HFF-Myc (cell line): ENCODE measurements at places on chromosomes 7 and 10.

- DNase-seq, result no peak
These were observed 415.1 kb downstream of the THSD7A start for GRCh38 chr7:11416641-11417458.

DNA sequence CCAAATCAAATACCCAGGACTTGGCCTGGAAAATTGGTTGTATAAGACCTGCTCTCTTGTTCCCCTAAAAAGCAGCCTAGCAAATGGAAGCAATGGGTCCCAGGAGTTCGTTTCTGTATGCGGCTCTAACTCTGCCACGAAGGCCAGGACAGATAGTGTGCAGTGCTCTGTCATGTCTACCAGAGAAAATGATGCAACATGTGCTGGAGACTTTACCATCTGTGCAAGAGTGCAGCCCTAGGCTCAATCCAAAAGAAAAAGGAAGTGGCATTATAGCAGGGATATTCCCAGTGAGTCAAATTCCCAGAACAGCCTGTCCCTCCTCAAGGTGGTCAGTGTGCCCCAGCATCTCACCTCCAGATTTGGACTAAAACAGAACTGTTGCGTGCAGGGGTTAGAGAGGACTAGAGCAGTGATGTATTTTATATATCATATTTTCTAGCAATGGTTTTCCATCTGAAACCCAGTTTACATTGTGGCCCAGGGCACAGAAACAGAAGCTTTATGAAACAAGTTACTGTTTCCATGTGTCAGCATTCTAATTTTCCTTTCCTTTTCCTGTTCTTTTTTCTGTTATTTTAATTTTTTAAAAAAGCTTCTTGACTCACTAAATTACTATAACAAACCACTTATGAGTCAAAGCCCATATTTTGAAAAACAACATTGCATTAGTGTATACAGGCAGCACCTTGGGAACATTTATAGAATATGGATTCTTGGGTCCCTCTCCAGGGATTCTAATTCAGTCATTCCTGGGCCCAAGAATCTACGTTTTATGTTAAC lies 311.2 kb downstream of the RNLS start:
- DNase-seq, result no peak

GRCh38 chr10:93352638-93353383 lies 129.3 kb downstream of the MYOF start:
- DNase-seq, result no peak

DNA sequence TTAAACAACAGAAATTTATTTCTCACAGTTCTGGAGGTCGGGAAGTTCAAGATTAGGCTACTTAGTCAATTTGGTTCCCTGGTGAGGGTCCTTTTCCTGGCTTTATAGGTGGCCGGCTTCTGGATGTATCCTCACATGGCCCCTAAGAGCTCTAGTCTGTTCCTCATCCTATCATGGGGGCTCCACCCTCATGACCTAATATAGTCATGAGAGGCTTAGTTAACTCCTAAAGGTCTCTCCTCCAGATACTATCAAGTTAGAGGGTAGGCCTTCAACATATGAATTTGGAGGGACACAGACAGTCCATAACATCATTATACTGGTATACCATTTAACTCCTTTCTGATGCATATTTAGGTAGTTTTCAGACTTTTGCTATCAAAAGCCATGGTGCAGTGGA lies 7.6 kb downstream of the MAPK8 start:
- DNase-seq, result no peak

DNA sequence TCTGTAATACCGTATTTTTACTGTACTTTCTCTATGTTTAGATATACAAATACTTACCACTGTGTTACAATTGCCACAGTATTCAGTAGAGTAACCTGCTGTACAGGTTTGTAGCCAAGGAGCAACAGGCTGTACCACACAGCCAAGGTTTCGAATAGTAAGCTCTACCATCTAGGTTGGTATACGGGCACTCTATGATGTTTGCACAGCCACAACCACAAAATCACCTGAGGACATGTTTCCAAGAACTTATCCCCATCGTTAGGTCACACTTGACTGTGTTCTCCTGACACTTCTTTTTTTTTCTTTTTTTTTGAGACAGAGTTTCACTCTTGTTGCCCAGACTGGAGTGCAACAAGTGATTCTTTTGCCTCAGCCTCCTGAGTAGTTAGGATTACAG lies 134.6 kb upstream of the TRIM24 start:
- no peak for DNase-seq

- no peak for DNase-seq
These were observed 11.8 kb downstream of the CALY start for GRCh38 chr10:133324857-133325260.

GRCh38 chr7:44698046-44698580 lies 50.5 kb upstream of the ZMIZ2 start:
- no peak for DNase-seq

DNA sequence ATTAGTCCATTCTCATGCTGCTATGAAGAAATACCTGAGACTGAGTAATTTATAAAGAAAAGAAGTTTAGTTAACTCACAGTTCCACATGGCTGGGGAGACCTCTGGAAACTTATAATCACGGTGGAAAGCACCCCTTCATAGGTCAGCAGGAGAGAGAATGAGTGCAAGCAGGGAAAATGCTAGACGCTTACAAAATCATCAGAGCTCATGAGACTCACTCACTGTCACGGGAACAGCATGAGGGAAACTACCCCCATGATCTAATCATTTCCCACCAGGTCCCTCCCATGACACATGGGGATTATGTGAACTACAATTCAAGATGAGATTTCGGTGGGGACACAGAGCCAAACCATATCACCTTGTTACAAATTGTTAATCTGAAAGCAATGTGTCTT lies 15.8 kb downstream of the TAS2R39 start:
- no peak for DNase-seq
